ENCODE measurements at places on chromosomes 12 and 14.

DNA sequence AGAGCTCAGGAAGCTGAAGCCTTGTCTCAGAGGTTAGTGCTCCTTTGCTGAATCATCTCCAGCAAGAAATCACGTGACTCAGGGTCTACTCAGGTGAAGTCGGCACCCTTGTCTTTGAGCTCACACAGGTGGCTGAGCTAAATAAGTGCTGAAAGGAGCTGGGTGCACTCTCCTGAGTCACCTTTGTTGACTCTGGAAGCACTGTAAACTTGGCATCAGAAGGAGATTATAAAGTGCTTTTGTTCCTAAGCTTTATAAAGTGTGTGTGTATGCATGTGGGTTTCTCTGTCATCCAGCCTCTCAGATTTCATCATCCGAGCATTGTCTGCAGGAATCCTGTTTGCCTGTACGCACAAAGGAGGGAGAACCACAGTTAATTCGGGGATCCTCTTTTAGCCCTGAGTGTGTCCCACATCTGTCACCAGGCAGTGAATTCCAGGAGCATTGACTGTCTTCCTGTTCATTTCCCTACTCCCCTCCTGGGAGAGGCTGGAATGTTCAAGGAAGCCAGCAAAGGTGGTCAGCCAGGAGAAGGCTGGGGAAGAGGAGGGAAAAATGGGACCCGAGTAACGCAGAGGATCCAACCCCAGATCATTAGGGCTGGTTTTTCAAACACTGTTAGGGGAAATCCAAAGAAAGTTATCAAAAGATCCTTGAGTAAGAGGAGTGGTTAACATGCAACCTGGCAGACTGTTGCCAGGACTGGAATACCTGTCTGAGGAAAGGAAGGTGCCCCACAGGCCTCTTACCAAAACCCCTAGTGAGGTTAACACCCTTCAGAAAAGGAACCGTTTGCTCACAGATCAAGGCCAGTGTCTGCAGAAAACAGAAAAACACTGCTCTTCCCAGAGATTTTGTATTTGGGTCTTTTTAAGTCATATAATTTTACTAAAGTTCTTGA, 157.5 kb upstream of the HIF1A start:
- DNase-seq: peak; percentile 78

DNA sequence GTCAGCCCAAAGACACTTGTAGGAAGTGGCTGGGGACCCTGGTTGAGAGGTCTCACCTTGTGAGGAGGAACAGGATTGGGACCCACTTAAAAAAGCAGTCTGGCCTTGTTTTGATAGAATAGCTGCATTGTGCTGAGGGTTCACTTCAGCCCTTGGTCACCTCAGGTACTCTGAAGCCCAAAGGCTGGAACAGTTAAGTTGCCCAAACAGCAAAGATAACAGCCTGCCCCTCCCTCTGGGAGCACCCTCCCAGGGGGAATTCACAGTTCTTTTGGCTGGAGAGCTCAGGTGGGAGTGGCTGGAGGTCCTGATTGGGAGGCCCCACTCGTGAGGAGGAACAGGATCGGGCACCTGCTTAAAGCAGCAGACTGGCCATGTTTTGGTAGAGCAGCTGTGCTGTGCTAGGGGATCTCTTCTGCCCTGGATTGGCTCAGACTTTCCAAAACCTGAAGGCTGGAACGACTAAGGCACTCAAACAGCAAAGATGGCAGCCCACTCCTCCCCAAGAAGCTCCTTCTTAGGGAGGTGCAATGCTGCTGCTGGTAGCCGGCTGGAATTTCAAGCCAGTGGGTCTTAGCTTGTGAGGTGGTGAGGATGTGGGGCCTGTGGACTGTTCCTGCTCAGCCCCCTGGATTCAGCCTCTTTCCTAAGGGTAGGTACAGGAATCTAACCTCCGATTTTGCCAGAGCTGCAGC, 143.8 kb upstream of the SLC38A2 start:
- DNase-seq: no peak

GRCh38 chr12:1607940-1608712, 13.7 kb upstream of the FBXL14 start:
- no peak for DNase-seq

- DNase-seq: peak; percentile 17
Measured at GRCh38 chr12:991350-992333, 619 bp downstream of the ERC1 start.

DNA sequence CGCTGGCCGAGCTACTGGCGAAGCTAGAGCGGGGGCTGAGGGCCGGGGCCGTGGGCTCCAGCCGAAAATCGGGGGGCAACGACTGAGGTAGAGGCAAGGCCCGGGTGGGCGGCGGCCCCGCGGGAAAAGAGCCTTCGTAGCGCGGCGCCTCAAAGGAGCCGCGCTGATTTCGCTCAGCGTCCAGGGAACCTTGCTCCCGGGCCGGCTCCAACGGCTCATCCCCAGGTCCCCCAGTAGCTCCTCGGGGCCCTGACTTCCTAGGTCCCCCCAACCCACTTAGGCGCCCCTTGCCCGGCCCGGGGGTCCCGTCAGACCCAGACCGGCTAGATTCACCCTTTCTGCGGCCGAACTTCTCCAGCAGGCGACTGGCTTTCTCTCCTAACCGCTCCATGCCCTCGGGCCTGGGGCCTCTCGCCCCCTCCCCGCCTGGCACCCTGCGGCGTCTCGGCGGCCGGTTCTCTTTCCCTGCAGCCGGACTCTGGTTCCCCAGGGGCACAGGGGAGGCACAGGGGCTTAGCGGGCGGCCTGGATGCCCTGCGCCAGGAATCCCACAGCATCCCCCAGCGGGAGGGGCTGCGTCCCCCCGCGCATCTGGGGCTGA, 375 bp downstream of the AJUBA start:
- no peak for DNase-seq

- DNase-seq: no peak
Measured at GRCh38 chr14:77058117-77058516, 29.6 kb upstream of the IRF2BPL start.

- no peak for DNase-seq
Measured at GRCh38 chr14:90613453-90613852, 202.8 kb downstream of the TTC7B start.

- no peak for DNase-seq
Measured at GRCh38 chr12:11967376-11968047, 103.2 kb upstream of the BCL2L14 start.

DNA sequence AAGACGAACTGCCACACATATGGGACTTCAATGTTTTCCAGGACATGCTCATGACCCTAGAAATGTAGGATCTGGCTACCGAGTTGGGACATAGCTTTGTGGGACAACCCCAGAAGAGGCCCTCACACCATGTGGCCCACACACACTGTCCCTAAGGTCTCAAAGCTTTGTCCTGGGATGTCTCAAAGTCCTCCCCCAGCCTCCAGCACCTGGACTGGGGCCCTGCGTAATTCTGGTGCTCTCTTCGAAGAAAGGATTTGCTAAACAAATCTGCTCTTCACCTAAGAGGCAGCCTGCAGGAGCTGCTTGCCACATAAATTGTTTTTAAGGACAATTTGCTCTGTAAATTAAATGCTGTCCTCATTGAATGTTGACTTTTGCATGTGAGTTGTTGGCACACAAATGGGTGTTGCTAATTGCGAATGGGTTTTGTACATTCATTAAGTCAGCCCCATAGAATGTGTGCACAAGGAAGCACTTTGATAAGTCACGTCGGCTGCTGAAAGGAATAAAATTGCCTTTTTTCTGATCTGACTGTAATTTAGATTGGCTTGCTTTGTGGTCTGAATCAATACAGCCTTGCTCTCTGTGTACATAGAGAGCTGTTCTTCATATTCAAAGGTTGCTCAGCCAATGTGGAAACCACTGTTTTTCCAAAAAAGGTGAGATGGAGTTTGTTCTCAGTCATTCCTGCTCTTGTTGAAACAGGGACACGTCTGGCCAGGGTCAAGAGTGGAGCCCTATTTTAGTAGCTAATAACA, 161.6 kb upstream of the PWP1 start:
- DNase-seq: no peak

DNA sequence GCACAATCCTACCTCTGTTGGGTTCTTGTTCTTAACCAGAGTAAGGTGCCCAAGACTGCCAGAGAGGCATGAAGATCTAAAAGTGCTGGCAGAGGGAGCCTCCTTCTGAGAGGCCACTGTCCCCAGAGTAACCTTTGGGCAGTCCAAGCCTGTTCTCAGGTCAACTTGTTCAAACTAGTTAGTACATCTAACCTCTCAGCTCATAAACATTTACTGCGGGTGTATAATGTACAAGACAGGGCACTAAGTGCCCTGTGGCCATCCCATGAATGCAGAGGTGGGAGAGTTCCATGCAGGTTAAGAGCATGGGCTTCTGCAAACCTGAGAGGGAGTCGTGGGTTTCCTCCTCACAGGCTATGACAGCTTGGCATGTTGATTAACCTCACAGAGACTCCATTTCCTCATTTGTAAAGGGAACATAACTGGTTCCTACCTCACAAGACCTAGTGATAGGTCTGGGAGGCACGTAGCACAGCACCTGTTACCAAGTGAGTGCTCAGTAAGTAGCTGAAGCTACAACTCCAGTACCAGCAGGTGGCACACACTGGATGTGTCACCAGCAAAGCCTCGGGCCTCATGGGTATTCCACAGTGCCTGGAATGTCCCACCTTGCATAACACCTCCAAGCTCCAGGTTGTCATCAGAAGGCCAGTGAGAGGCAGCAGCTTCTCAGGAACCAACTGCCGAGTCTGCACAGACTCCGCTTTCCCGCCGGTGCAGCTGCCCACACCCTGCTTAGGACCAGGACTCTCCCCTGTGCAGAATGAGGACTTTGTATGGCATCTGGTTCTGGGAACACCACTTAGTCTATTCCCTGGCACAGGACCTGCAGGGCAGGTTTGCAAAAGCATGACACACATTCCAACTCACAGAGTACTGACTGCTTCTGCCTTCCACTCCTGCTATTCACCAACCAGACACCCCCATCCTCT, 4.4 kb downstream of the VDR start:
- peak; percentile 35 for DNase-seq

DNA sequence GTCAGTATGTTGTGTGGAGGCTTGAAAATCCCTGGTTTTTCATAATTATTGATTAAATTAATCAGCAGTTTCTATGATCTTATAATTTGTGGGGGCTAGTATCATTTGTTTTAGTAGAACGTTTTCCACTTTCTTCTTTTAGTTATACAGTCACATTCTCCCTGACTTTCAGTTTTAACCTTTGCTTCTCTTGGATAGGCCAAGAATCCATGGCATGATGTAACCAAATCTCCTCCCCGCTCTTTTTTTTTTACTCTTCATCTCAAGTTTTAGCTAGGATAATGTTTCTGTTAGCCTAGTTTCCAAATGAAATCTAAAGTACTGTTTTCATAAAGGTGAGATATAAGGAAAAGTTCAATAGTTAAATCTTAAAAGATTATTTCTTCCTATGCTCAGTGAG, 106.5 kb downstream of the TMEM117 start:
- DNase-seq: no peak

- DNase-seq: no peak
Measured at GRCh38 chr12:103952497-103952896, 13.2 kb upstream of the TDG start.

- no peak for DNase-seq
Measured at GRCh38 chr14:80762641-80763228, 178.8 kb downstream of the CEP128 start.

DNA sequence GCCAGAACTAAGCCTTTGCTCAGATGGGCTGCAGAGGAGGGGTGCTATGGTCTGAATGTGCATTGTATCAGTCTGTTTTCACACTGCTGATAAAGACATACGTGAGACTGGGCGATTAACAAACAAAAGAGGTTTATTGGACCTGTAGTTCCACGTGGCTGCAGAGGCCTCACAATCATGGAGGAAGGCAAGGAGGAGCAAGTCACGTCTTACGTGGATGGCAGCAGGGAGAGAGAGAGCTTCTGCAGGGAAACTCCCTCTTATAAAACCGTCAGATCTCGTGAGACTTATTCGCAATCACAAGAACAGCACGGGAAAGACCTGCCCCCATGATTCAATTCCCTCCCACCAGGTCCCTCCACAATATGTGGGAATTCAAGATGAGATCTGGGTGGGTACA, 3.8 kb upstream of the BRF1 start:
- no peak for DNase-seq

DNA sequence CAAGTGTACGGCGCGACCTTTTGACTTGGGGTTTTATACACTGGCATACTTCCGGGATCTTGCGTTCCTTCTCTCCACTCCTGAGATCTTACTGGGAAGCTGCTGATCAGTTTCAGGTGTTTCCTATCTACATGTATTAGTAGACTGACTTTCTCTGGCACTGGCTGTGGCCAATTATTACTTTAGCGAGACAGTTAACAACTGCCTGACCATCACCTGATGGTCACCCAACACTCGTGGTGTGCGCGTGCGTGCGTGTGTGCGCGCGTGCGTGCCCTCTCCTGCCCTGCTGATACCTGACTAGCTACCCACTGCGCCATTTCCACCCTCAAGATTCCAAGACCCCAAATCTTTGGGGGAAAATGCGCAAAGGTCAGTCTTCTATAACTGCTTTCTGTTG, 249.9 kb downstream of the AEBP2 start:
- DNase-seq: no peak

DNA sequence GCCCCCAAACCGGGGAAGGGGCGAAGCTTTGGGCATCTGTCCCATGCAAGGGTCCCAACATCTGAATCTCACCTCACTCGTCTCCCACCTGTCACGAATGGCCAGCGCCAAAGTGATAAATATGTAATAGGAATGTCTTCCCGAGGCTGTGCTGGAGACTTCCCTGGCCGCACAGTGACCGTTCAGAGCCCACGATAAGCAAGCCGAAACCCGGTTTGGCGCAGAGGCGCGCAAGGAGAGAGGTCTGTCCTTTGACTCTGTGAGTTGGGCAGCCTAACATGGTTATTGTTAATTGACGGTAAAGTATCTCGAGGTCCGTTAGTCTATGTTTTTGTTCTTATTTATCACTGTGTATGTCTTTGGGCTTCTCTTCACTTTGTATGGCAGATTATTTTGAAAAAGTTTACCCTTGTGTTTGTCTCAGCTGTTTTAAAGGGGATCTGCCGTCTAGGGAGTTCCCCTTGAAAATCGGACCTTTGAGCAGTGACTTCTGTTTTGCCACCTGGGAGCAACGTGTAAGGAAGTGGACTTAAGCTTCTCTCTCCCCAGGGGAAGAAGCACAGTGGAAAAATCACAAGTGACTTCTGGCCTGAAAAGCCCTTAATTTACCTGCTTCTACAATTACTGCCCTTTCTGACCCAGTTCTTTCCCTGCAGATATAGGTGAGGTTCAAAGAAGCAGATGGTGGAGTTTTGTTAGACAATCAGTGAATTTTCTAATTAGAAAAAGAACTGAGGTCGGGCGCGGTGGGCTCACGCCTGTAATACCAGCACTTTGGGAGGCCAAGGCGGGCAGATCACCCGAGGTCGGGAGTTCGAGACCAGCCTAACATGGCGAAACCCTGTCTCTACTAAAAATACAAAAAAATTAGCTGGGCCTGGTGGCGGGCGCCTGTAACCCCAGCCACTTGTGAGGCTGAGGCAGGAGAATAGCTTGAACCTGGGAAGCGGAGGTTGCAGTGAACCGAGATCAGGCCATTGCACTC, 1.1 kb upstream of the TM9SF1 start:
- DNase-seq: peak; percentile 24

DNA sequence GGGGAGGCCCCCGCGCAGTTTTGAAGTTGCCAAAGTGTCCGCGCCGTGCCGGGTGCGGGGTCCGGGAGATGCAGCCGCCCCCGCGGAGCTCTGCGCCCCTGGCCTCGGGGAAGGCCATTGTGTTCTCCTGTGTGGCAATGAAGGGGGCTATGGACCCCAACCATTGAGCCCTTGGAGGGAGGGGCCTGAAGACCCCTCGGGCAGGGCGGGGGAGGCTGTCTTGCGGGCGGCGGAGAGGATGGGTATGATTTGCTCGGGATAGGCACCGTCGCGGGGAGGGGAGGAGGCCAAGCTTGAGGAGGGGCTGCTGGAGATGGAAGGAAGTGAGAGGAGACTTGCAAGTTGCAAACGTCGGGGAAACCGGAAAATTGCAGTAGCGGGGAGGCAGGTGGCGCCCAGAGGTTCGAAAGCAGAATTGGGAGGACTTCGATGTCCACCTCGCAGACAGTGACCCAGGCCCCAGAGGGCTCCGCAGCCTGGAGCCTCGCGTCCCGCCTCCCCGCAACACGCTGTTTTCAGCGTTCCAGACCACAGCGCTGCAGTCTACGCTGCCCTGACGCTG, 25.4 kb downstream of the BCL11B start:
- peak; percentile 36 for DNase-seq
